Activated naive CD4-positive, alpha-beta T cell (primary cell): ENCODE measurements at places on chromosomes 1 and 21.

DNA sequence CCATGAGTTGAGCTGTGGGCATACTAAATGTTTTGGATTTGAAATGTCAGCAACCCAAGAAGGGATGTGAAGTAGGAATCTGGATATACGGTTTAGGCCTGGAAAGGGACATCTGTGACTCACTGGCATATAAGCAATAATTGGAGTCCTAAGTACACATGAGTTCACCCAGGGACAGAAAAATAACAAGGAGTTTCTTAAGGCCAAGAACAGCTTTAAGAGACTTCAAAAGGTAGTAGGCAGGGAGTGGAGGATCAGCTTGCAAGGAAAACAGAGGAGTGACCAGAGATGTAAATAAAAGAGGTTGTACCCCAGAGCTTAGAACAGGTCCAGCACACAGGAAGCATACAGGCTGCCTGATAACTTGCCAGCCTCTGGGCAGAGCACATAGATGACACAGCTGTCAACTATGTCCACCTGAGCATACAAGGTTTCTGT is 28.1 kb downstream of the TMEM50B start:
- DNase-seq, result no peak

DNA sequence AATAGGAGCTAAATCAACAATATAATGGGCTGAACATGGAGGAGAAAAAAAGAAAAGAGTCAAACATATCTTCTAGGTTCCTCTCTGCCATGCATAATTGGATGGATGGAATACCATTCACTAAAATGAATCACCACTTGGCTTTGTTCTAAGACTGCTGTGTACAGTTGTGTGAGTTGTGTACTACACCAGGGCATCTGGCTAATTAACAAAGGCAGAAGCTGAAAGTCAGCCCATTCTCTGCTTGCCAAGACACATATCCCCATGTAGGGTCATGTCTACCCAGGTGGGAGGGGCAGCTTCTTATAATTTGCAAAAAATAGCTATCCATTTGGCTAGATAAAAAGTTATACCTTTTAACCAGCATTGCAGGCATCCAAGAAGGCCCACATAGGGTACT is 21.0 kb downstream of the JUN start:
- no peak for DNase-seq

GRCh38 chr21:41564871-41565274 is 56.9 kb upstream of the TMPRSS2 start:
- DNase-seq, result no peak

- DNase-seq, result no peak
Measured at GRCh38 chr1:58818976-58819375, 35.1 kb upstream of the JUN start.

GRCh38 chr21:29271927-29272333 is 26.8 kb upstream of the BACH1 start:
- no peak for DNase-seq
